AG08395 (cell line): ENCODE measurements at places on chromosomes 4 and X.

DNA sequence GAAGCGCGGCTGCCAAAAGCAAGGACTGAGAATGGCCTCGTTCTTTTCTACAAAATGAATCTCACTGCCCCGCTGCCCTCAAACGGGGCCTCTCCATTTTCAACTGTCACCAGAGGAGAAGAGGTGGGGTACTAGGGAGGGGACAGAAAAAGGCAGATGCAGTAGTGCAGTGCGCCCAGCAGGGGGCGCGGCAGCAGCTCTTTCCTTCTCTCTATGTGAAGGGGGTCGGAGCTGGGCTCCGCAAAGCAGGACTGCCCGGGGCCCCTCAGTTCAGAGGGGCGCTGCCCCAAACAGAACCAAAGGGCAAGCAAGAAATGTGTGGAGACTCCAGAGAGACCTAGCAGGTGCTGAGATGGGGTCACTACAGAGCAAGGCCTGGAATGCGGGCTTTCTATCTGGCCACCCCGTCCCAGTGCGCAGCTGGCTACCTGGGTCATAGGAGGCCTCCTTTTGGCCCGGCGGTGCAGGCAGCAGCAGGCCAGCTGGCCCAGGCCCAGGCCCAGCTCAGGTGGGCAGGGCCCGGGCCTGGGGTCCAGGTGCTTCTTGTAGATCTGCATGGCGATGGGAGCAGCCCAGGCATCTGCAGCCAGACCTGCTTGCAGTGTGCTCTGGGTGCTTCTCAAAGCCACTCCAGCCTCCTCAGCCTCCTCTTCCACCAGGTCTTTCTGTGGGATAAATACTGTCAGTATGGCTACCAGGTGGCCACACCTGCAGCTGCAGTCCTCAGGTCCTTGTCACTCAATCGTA, 5.9 kb downstream of the IRAK1 start:
- peak; percentile 53 for DNase-seq

DNA sequence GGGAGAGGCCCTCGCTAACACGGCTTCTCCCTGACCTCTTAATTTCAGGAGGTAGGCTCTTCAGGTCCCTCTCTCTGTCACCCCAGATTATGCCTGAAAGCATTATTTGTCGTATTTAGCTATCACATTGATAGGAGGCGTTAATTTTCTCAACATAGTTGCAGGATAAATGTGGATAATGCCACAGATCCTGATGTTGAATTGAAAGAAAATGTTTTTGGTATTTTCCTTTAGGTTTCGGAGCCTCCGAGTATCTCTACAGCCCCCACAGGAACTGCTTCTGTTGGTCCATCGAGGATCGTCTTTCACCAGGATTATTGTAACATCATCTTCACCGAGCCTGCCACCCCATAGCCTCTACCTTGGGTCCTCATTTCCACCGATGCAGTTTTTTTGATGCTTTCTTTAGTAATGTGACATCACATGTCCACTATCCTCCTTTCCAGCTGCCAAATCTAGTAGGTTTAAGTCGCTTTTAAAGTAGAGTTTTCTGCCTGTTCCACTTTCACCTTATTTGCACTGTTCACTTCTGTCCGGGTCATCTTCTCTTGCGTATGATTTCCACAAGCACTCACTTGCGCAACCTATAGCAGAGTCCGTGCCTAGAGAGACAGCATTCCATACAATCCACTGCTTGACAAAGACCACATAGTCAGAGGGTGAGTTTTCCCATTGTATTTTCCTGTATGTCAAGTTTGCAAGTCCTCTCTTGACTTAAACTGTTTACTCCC, 665 bp downstream of the TIGD2 start:
- peak; percentile 60 for DNase-seq

GRCh38 chr4:111854494-111855087, 290.7 kb upstream of the FAM241A start:
- peak; percentile 53 for DNase-seq

- DNase-seq = no peak
Observed at GRCh38 chr4:24632011-24632410, 47.7 kb upstream of the DHX15 start.

GRCh38 chr4:45346816-45347435, 620.6 kb upstream of the GNPDA2 start:
- no peak for DNase-seq

- no peak for DNase-seq
Observed at GRCh38 chr4:101019941-101020401, 327.4 kb downstream of the PPP3CA start.

- DNase-seq = no peak
Observed at GRCh38 chrX:27987862-27988646, 6.8 kb upstream of the DCAF8L1 start.

DNA sequence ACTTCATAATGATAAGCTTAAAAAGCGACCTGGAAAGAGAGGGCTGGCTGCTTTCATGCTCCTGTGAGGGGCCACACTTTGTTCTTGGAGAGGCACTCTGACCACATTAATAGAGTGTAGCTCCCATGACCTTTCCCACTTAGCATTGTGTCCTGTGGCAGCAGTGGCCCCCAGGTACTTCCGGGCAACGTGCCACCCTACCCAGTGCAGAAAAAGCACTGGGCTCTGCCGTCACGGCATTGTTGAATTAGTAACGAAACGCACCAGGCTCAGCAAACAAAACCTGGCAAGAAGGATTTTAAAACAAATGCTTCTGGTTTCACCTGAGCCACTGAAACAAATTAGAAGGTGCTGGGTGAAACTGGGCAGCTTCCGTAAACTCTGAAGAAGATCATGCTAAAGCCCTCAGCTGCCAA, 5.4 kb upstream of the SORBS2 start:
- no peak for DNase-seq

DNA sequence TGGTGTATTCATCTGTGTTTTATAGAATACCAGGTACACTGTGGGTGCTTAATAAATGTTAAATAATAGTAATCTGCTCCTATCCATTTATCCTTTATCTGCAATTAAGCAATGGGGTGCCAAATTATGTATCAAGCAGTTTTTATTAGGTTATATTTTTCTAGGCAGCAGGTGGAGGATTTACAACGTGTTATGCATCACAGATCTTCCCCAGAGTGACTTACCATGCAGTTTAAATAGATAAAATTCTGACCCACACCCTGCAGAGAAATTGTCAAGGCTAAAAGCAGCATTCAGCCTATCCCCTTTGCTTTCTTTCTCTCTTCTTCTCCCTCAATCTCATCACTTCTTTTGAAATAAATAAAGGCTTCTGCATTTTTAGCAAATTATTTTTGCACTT, 306.4 kb downstream of the CXXC4 start:
- no peak for DNase-seq

- DNase-seq = no peak
Observed at GRCh38 chrX:44698357-44698756, 145.5 kb upstream of the DUSP21 start.

- no peak for DNase-seq
Observed at GRCh38 chr4:10074076-10074766, 42.4 kb downstream of the WDR1 start.

- DNase-seq = no peak
Observed at GRCh38 chr4:55258152-55258865, 87.7 kb upstream of the SRD5A3 start.

DNA sequence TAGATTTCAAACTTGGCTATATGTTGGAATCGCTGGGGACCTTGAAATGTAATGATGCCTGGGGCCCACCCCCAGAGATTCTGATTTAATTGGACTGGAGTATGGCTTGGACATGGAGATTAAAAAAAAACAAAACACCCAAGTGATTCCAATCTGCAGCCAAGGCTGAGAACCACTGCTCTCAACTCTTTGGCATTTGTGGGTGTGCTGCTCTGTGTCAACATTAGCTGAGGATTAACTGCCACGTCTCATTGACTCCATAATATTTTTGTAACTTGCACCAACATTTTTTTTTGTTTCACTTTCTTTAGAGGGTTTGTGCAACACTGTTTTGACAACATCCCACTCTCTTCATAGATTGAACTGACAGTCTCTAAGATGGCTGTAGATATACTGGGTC, 41.1 kb upstream of the PDK3 start:
- no peak for DNase-seq

DNA sequence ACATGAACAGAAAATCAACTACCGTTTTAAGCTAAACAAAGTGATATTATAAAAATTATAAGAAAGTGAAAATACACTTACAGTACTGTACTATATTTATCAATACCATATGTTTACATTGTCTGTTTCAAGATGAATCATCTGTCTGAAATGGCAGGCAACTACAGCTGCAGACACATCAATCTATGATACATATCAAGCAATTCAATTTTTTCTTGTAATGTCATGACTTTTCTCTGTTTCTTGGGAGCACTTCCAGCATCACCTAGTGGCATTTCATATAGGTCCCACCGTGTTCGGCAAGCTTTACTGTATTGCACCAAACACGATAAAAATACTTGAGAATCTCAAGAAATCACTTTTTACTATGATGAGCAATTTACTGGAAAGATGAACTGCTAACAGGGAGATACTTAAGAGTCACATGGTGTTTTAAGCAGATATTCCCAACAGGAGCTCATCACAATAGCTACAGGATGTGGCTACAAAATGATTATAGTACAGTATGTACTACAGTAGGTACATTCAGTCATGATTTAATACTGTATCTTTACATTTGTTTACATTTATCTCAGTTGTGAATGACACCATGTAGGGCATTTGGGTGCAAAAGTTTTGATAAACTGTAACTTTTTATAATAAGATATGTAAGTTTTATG, 207.4 kb downstream of the ADAM29 start:
- DNase-seq = no peak

DNA sequence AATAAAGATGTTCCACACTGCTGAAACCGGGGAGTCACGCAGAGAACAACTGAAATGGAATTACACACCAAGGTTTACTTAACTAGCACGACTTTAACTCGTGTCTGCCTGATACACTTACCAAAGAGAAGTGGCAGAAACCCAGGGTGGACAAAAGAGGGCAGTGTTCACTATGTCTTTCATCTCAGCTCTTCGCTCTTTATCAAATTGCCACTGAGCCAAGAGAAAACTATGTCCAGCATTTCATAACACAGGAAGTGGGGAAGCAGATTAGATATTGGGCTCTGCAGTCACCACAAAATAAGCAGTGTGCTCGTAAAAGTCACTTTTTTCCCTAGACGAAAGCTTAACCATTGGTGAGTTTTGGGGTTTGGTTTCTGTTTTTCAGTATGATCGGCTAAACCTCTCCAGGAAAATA, 155.7 kb downstream of the CHIC2 start:
- peak; percentile 79 for DNase-seq

DNA sequence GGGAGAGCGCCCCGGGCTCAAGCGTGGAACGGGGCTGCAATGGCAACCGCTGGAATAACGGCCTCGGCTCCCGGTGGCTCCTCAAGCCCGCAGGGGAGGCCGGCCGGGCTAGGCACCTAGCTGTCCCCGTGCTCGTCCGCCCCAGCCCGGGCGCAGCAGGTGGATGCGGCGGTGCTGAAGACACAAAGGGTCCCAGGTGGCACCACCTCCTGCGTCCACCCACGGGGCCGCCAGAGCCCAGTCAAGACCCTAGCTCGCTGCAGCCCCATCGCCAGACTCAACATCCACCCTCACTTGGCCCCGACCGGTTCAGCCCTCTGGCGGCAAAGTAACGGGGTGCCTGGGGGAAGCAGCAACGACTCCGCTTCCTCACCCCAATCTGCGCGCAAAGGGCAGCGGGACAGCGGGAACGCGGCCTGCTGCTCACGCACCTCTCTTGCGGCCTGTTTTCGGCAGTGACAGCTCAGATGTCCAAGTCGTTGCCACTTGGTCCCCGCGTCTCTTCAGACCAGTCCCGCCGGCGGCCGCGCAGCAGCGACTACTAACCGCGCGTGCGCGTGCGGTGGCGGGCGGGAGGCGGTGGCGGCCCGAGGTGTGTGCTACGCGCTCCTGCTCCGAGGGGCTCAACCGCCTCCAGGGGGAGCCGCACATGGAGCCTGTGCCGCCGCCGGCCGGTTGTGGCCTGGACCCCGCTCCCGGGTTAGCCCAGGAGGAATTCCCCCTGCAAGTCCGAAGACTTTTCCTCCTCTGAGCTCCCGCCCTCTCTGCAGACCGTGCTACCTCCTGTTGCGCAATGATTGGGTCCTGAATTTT, at the start of gene CLGN:
Gene CLGN, minus strand, starts transcription at position 543 of the 813 bp plus-strand sequence. CDS start 14,570 bp downstream, outside the sequence.
- DNase-seq = peak; percentile 63

- DNase-seq = peak; percentile 43
Observed at GRCh38 chr4:42104521-42104920, 47.9 kb downstream of the BEND4 start.
